ENCODE measurements at places on chromosomes 5 and 9. TPM values are rescaled to one million over a fixed set of nuclear protein-coding genes. Genes with fewer than 3 reads are reported as not detected.

Gene CEL
- 2.5 TPM for total RNA-seq

Gene SNX24
- 16.0 TPM for total RNA-seq

Gene RNF130
- 65.1 TPM for total RNA-seq

Gene ZNF782
- total RNA-seq: 7.4 TPM

Gene ANKRD18B
- total RNA-seq: 13.8 TPM

Gene ZNF79
- total RNA-seq: 7.4 TPM

Gene ASS1
- total RNA-seq: 108 TPM

GRCh38 chr5:108264533-108264932 lies 117.4 kb downstream of the FBXL17 start:
- no peak for DNase-seq

DNA sequence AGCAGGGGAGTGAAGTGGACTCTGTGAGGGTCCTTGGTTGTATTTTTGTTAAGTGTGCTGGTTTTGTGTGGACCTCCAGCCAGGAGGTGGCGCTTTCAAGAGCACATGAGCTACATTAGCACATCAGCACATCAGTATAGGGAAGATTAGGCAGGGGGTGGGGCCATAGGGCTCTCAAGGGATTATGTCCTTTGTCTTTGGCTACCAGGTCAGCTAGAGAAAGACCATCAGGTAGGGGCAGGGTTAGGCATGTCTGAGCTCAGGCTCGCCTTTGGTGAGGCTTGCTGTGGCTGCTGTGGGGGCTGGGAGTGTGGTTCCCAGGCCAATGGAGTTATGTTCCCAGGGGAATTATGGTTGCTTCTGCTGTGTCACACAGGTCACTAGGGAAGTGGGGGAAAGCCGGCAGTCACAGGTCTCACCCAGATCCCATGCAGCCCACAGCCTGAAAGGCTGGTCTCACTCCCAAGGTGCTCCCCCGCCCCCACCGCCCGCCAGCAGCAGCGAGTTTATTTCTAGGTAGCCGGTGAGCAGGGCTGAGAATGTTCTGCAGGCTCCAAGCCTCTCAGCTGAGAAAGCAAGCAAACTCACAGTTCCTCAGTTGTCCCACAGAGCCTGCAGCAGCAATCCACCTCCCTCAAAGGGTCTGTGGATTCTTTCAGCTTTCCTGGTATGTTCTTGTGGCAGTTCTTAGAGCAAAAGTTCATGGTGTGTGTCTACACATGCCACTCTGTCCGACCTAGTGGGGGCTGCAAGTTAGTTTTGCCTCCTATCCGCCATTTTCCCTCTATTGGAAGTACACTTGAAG lies 13.7 kb downstream of the OR1J1 start:
- DNase-seq: peak; percentile 23

DNA sequence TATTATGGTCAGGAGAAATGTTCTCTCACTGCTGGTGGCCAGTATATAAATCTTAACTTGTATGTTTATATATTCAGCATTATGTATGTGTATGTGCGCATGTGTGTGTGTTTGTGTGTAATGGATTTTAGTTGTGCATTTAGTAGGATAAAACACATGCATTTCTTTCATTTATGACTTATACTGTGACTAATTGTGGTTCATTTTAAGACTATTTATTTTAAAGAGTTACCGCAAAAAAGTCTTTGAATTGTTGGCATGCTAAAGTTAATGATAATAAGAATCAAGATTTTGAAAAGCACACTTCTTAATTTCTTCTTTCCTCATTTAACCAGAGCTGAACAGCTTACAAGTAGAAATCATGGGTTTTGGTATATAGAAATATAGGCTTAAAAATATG lies 60.9 kb downstream of the RAI14 start:
- no peak for DNase-seq

DNA sequence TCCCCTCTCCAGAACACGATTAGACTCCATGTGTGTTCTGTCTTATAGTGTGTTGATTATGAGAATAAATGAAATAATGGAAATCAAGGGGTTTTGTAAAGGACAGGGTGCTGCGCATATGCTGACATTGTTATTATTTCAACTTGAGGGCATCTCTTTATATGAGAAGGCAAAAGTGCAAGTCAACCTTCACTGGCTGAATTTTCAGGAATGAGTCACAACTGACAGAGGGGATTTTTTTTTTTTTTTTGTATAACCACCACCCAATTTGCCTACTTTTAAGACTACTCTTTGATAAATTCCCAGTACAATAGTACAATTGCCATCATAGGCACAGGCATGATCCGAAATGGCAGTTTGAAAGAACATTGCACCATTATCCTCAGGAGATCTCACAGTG lies 419.2 kb upstream of the NMUR2 start:
- DNase-seq: no peak

- no peak for DNase-seq
These were observed 36.0 kb downstream of the ANP32B start for GRCh38 chr9:98019098-98019497.

GRCh38 chr5:35242702-35243258 lies 12.5 kb upstream of the PRLR start:
- no peak for DNase-seq

GRCh38 chr5:121175986-121176385 lies 675.7 kb upstream of the FTMT start:
- DNase-seq: no peak

GRCh38 chr5:32687499-32687831 lies 23.7 kb upstream of the NPR3 start:
- no peak for DNase-seq

DNA sequence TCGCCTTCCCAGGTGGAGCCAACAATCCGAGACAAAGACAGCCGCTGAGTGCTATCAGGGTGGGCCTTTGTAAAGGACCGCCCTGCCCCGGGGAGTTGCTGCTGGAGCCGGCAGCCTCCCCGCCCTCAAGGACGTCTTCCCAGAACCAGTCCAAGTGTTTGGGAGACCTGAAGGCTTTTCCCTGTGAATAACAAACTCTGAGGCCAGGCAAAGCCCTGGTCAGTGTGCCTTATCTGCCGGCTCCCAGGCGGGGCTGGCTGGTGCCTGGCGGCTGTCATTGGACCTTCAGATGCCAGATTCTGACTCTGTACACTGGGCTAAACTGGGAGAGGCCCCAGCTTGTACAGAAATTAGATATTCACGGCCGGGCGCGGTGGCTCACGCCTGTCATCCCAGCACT lies 2.1 kb downstream of the SLC9A3 start:
- no peak for DNase-seq

GRCh38 chr5:160192424-160192823 lies 36.9 kb upstream of the FABP6 start:
- DNase-seq: no peak

DNA sequence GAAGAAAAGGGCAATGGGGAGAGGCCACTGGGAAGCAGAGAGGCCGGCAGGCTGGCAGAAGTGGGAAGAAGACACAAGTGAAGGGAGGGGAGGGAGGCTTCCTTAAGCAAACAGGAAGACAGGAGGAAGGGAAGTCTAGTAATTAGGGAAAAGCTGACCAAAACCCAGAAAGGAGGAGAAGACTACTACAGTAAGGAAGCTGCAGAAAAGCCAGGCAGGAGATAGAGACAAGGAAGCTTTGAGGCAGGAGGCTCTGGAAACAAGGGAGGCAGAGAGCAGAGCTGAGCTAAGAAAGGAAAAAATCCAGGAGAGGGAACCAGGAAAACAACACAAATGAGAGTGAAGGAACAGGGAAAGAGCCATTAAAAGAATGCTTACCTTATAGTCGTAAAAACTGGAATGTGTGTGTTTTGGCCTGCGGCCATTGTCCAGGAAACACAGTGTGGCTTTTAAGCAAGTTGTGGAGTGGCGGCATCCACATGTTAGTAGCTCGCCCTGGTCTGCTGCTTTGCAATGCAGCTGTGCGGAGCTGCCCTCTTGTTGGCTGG lies 317.1 kb upstream of the CLINT1 start:
- no peak for DNase-seq

DNA sequence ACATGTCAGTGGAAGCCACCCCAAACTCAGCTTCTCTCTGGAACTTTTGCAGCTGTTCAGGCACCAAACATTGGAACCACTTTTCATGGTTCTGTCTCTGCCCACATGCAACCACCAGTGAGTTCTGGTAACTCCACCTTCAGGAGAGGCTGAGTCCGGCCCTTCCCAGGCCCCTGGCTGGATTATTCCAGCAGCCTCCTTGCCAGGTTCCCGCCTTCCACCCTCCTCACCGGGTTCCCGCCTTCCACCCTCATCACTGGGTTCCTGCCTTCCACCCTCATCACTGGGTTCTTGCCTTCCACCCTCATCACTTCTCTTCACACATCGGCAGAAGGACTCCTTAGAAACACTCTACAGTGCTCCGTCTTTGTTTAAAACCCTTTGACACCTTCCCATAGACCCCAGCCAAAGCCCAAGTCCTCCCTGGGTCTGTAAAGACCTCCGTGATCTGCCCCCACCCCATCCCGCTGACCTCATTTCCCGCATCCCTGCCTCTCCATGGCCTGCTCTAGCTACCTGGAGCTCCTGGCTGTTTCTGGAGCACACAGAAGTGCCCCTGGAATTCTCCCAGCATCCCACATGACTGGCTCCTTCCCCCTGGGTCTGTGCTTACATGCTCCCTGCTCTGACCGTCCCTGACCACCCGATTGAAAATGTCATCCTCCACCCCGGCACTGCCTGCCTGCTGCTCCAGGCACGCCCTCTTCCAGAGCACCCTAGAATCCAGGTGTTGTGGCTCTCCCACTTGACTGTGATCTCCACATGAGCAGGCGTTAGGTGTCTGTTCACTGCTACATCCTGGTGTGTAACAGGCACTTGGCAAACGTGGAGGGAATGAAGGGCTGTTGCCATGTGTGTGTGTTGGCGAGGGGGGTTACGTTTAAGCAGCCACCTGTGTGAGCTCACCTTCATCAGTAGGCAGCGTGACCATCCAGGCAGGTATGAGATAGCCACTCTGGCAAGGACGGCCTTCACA lies 17.7 kb downstream of the ROPN1L start:
- DNase-seq: no peak

DNA sequence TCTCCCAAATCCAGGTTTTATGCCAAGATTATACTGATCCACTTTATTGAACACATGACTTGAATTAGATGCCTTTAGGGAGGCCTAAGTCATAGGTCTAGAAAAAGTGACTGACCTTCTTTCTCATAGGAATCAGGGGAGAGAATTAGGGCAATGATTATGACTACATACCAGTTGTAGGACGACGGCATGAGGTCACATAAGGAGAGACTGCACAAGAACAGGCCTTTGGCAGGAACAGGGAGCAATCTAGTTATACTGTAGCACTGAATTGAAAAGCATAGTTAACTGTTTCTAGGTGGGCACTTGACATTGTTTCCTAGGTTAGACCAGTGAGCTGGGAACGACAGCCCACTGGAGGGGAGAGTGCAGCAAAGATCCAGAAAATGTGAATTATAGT lies 22.7 kb downstream of the CREBRF start:
- no peak for DNase-seq

DNA sequence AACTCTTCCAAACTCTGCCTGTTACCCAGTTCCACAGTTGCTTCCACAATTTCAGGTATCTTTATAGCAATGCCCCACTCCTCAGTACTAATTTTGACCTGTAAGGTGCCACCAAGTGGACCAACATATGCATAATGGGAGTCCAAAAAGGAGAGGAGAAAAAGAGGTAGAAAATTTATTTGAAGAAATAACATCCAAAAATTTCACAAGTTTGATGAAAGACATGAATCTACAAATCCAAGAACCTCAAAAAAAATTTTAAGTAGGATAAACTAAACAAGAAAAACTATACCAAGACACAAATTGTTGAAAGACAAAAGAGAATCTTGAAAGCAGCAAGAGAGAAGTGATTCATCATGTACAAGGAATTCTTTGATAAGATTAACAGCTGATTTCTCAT lies 79.8 kb downstream of the BARX1 start:
- DNase-seq: no peak

DNA sequence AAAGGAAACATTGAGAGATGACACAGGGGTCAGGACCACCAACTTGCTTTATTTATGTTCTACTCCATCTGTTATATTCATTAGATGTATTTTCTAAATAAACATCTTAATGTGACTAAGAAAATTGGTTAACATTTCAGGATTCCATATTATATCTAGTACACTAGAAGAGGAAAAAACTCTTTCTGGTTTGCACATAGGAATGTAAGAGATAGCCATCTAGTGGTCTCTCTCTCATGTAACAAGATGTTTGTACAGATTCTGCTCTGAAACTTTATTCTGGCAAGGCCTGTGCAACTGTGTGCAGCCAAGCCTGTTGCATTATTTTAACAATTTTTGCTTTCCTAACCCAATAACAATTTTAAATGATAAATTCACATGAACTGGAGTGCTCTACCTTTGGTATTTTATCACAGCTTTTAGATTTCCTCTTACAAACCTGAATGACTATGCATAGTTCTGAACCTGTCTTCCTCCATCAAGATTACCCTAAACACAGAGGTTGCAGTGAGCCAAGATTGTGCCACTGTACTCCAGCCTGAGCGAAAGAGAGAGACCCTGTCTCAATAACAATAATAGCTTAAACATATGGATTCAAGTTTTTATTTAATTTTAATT lies 148.2 kb downstream of the GIN1 start:
- DNase-seq: no peak

GRCh38 chr9:80320480-80320879 lies 748.7 kb downstream of the TLE4 start:
- DNase-seq: no peak

DNA sequence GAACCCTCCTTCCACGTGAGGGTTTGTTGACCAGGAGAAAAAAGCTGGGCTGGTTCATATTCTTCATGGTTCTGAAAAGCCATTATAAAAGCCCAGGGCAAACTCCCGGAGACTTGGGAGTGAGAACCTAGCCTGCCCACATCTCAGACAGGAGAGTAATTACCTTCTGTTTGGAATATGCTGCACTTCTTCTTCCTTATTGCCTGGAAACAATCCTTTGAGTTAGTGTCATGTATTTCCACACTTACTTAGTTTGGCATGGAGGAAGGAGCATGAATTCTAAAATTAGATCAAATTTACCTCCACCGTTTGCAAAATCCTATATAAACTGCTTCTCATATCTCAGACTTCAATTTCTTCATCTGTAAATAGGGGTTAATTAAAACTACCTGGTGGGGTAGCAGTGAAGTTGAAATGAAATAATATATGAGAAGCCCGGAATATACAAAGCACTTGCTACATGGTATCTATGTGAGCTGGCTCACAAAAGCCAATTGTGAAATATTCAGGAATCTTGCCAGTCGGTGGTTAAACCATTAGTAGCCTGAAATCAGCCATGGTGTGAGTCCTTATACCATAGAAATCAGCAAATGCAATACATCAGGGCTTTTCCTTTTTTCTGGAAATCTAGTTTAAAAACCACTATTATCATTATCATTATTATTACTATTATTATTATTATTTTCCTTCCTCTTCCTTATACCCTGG lies 140.0 kb upstream of the RAD23B start:
- DNase-seq: no peak

DNA sequence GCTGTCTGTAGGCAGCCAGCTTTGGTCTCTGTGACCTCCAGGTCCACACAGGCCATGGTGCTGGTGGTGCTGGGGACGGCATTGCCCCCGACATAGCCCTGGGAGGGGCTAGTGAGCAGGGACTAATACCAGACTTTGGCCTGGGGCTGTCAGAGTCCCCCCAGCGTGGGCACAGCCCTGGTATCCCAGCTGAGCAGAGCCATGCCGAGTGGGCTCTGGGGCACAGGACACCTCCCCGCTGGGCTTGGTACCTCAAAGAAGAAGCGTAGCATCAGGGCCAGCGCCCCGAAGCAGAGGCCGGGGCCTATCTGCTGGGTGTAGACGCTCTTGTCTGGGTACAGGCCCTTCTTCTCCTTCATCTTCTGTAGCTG lies 9.5 kb downstream of the MYMK start:
- no peak for DNase-seq

Data from H1 (cell line).